ENCODE measurements at places on chromosomes 5 and 9.
A peak's percentile ranks its signal among the peaks of the same experiment; 100 is the strongest.

- DNase-seq: peak; percentile 52
Observed at GRCh38 chr9:83920469-83920926, 734 bp downstream of the KIF27 start.

DNA sequence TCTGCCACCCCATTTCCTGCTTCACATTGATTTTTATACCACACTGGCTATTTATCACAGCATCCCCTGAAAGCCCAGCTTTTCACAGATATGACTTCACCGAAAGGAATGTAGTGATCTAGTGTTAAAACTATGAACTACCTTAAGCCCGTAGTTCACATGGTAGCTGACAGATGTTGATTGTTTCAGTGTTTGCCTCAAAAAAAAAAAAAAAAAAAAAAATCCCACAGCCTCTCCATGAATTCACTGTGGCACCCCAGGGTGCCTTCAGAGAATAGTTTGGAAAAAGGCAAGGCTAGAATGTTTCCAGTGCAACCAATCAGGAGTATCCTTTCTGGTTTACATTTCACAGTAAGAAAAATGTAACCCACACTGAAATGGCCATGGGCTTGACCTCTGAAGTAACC is 37.1 kb downstream of the GLIS3 start:
- DNase-seq: peak; percentile 51

DNA sequence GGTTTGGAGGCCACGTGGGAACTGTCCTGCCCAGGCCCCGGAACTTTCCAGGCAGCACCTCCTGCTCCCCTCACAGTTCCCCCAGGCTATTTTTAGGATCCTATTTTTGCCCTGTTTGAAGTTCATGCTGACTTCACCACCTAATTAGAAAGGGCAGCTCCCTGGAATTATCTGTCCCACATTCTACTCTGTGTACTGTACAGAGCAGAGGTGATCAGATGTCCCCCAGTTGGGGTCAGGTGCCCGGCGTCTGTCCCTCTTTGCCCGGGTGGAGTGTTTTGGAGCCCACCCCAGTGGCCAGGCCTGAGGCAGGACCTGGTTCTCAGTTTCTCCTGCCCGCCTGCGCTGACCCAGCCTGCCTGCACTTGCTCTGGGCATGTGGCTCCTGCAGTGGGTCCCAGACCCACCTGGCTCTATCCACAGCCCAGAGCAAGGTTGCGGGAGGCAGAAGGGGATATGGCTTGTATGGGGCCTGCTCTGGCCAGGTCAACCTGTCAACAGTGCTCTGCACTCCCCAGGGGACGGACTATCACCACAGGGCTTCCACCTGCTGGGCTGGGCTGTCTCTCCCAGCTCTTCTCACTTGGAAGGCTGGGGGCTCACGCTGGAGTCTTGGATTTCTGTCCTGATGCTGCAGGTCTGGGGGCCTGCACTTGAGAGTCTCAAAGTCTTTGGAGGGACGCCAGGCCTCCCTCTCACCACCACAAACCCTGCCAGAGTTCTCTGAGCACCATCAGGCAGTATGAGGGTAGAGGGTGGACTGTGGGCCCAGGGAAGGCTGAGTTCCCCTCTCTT is 268.3 kb downstream of the GADD45G start:
- no peak for DNase-seq

DNA sequence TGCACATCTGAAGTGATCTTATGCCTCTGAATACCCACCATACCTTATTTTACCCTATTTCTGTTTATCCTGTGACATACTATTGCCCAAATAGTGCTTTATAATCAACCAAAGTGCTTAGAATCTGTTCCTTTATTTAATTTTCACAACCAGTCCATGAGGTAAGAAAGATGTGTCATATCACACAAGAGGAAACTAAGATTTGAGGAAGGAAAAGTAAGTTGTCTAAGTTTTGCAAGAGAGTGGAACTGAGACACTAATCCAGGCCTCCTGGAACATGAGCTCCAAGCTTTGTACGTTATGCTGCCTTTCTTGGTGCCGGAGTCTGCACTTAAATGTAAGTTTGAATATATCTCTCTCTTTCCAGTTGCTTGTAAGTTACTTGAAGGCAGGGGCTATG is 17.2 kb downstream of the KDM3B start:
- no peak for DNase-seq

DNA sequence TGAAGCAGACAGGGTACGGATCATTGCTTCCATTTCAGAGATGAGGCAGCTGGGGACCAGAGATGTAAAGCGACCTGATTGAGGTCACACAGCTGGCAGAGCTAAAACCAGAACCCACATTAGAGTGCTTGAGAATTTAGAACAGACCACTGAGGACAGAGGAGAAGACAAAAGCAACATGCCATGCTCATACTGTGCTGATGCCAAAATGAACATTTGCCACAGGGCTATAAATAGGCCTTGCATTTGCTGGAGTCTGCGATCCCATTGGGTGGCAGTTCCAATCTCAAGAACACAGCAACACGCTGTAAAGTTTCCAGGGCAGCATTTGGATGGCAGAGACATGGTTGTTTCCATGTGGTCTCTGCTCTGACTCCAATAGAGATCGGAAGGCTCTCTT is 222.4 kb upstream of the TBC1D2 start:
- no peak for DNase-seq

GRCh38 chr5:178627259-178627598 is 379 bp upstream of the CLK4 start:
- no peak for DNase-seq

- no peak for DNase-seq
Observed at GRCh38 chr5:123163225-123163876, 74.3 kb downstream of the PRDM6 start.

DNA sequence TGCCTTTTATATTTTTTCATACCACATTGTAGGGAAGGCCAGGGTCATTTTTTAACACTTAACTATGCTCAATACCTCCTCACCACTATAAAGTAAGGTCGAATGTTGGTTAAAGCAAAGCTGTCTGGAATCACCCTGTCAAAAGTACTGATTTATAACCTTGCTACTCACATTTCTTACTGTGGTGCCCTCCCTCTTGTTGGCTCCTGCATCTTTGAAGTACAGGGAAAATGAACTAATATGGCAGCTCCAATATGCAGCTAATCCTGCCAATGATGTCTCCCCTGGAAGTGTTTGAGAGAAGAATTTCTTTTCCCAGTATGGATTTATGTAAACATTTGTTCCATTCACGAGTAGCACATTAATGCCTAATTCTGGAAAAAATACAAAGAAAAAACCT is 108.4 kb upstream of the RPS23 start:
- no peak for DNase-seq

- no peak for DNase-seq
Observed at GRCh38 chr5:23820765-23821471, 313.5 kb downstream of the PRDM9 start.
